NCI-H2171 (cell line): ENCODE measurements at places on chromosomes 12 and 14.

GRCh38 chr14:105480807-105481801 lies 5.6 kb upstream of the CRIP1 start:
- peak; percentile 86 for DNase-seq

DNA sequence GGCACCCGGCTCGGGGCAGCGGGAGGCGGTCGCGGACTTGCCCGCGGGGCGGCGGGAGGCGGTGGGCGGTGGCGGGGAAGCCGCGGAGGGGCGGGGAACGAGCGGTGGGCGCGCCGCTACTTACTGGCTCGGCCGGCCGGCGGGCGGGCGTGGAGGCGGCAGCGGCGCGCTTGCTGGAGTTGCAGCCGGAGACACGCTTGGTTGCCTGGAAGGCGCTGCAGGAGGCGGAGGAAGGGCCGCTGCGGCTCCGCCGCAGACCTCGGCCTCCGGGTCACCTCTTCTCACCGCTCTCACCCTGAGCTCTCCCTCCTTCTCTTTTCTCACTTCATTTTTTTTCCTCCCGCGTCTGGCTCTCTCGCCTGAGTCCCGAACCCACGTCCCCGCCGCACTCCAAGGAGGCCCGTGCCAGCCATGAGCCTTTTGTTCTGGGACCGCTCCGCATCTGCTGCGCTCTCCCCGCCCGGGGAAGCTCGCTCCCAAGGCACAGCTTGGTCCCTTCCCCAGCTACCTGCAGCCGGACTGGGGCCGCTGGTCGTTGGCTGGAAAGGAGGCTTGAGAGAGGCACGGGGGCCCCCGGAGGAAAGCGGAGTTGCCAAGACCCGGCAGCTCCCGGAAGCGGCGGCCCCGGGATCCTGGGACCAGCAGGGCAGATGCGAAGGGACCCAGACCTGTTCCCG lies 592 bp upstream of the KCNK10 start:
- peak; percentile 46 for DNase-seq

DNA sequence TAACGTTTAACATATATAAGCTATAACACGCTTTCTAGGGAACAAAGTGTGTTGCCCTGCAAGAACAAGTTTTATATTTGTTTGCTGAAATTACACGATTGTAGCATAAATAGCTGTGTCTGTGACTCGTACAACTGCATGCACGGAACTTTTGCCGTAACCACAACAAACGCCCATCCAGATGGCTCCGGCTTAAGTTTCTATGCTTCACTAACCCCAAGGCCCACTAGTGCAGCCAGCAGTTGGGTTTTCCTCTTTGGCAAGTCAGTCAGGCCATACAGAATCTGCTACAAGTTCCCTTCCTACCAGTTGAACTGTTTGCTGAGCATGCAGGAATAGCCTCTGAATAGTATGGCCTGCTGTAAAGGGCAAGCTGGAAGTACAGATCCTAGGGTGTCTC lies 12.1 kb downstream of the CSRP2 start:
- peak; percentile 59 for DNase-seq

DNA sequence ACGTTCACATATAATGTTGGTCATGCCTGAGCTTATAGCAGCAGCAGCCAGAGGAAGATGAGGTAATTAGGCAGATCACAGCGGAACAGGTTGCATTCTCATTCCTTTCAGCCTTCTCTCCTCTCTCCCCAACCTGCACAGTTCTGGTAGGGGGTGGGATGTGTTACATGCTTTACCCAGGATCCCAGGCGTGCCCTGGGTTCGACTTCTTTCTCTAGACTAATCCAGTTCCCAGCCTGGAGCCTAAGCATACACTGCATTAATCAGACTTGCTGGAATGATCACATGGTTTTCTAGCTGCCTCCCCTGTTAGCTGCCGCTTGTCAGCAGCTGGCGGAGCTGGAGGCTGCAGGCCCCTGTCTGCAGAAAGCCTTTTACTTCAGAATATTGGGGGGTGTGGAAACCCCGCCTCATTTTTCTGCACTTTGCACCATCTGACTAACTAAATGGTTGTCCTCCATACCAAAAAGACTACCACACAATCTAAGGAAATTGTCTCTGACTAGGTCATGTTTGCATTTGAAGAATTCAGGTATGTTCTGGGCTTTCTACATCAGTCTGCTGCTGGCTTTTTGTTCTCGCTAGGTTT lies 46.0 kb upstream of the EVL start:
- DNase-seq: peak; percentile 44

DNA sequence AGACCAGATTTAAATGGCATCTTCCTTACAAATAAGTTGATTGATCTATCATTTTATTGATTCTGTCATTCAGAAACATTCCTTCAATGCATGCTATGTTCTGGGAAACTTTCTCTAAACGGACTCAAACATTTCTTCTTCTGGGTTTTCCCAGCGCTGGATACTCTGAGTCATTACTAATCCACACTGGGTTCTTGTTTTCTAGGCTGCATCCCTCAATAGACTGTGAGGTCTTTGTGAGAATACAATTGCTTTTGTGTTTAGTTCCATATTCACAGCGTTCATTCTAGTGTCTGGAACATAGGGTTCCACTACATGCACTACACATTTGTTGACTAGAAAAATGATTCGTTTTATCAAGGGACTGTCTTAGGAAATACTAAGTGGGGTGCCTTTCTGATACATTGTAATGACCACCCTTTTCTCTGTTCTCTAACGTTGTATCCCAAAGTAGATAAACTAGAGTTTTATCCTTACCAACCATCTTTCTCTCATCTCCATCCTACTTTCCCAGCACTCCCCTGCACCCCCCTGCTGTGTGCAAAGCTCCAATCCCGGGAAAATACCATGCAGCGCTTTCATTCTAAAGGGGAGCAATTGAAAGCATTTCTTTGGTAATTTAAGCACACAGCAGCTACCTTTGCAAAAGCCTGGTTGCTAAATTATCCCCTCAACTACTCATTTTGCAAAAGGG lies 878.7 kb downstream of the DIO2 start:
- DNase-seq: no peak

DNA sequence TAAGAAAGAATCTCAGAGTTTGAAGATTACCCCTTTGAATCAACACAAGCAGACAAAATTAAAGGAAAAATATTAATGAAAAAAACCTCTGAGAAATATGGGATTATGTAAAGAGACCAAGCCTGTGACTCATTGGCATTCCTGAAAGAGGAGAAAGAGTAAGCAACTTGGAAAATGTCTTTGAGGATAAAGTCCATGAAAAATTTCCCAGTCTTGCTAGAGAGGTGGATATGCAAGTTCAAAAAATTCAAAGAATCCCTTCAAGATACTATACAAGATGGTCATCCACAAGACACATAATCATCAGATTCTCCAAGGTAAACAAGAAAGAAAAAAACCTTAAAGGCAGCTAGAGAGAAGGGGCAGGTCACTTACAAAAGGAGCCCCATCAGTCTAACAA lies 13.3 kb downstream of the SLCO1B1 start:
- no peak for DNase-seq

- no peak for DNase-seq
These were observed 91.8 kb upstream of the TMEM260 start for GRCh38 chr14:56487761-56488160.

- no peak for DNase-seq
These were observed 34.5 kb downstream of the PRKCH start for GRCh38 chr14:61355892-61356325.

DNA sequence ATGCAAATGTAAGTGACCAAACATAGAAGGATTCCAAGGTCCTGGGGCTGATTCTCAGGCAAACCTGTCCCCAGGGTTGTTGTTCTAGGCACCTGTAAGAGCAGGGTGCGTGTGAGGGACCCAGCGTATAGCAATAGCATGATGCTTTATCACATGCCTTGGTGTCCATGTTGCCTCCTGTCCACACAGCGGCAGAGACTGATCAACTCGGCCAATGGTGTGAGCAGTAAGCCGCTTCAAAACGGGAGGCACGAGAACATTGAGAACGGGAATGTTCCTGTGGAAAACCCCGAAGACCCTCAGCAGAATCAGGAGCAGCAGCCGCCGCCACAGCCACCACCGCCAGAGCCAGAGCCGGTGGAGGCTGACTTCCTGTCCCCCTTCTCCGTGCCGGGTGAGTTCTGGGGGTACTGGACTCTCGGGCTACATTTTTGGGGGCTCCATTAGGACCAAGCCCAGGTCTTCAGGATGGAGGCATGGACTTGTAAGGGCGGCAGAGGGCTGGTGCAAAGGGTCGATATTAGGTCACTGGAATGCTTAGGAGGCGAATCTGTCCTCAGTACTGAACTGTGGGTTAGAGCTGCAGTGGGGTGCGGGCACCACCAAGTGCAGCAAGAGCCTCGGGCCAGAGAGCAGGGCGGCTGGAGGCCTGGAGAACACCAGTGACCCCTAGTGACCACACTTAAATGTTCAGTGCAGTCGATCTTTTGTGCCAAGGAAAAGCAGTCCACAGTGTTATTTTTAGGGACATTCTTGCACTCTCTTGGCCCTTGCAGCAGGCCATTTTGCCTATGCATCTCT lies 57.2 kb upstream of the RIN3 start:
- no peak for DNase-seq

DNA sequence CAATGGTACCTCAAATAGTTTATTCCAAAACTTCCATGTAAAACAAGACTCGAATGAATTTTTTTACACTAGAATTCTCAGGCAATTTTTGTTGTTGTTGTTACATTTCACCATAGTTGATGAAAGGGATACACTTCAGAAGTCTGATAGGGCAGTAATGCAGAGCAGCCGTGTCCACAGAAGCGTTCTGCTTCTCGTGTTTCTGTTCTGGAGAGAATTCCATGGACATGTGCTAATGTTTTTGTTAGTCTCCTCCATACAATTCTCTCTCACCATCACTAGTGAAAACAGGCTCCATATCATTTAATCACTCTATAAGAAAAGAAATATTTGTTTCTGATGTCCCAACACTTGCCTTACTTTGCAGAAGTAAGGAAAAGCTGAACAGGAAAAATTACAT lies 606.1 kb downstream of the SLC16A7 start:
- no peak for DNase-seq

DNA sequence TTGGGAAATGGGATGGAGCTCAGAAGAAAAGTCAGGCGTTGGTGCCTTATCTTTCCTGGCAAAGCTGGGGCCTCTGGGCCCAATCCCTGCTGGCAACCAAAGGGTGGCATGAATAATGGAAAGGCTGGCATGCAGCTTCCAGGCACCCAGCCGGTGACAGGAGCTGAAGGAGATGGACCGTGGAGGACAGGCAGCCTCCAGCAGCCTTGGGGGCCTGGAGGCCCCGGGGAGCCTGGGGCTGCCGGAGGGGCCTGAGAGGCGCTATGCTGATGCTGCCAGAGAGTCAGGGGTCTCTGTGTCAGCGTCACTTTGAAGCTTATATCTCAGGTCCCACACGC lies 38.2 kb upstream of the EML1 start:
- no peak for DNase-seq

- DNase-seq: peak; percentile 62
These were observed 671 bp downstream of the SPTB start for GRCh38 chr14:64878837-64879634.

GRCh38 chr12:64318605-64319004 lies 72.0 kb downstream of the C12orf56 start:
- DNase-seq: no peak

- DNase-seq: peak; percentile 78
These were observed 28.8 kb downstream of the CLMN start for GRCh38 chr14:95290871-95291431.

GRCh38 chr12:17108877-17109541 lies 503.0 kb upstream of the LMO3 start:
- DNase-seq: no peak

DNA sequence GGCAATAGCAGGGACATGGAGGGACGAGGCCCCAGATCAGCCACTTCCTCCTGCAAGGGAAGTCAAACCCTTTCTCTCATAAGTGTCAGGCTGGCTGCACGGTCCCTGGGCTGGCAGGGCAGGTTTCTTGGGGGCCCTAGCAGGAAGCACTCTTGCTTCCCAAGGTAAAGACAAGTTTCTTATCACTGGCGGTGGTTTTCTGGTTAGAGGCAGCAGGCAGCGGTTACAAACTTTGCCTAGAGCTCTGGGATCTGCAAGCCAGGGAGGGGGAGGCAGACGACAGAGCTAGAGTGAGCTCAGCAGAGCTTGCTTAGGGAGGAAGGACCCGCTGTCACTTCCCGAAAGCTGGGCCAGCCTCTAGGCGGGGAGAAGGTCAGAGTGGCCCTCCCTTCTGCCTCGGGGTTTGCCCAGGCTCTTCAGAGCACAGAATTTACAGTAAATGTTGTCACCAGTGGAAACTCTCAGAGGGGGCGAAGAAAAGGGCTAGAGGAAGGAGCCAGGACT lies 20.4 kb downstream of the BATF start:
- DNase-seq: no peak
